ENCODE measurements at places on chromosomes 6 and 20.

DNA sequence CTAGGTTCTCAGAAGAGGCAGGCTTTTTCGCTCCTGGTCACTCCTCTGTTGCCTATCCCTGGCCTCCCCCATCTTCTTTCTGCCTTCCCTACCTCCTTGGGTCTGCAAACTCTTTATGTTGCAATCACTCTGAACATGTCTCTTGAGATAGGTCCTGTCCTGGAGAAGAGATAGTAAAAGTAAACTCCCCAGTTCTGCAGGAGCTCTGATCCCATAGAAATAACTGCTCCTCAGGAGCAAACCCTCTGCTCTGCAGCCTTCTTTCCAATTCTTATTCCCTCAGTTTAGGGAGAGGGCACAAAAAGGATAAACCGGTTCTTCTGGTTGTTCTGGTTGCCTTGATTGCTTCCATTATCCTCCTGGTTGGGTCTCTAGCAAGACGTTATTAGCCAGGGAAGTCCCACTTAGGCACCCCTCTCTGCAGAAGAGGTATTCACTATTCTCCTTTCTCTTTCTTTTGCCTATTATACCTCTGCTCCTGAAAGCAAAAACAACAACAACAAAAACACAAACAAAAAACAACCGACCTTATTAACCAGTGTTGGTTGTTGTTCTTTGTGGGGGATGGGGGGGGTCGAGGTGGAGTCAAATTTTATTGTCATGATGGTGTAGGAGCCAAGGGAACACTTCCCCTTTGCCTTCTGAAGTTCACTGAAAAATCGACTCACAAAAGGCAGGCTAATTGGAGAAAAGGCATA, 973 bp downstream of the TRIM38 start:
- no peaks in the 10 kb centered on the region for H3K27me3 ChIP-seq
- peak; percentile 74 for DNase-seq
- peak overlapping the region; percentile 71 for H3K4me3 ChIP-seq
- peaks cover 35% of the 10 kb centered on the region for H3K36me3 ChIP-seq
- H3K4me1 ChIP-seq, result peaks cover 26% of the 10 kb centered on the region

DNA sequence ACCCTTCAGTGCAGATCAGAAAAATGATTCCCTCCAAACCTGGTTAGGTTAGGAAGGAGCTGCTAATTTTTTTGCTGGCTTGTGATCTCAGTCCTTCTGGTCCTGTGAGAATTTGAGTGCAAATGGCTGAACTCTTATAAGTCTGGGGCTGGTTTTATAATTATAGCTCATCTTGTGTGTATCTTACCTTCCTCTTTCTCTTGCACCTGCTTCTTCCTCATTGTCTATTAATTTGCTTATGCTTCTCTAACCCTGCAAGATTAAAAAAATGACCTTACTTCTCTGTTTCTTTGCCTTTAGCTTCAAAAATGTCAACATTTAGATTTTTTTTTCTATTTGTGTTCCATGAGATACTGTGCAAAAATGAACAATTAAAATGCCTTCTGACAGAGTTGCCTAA, 576.2 kb downstream of the DHX35 start:
- no peak overlapping the region for H3K27ac ChIP-seq
- no peaks in the 10 kb centered on the region for H3K36me3 ChIP-seq
- H3K4me3 ChIP-seq, result no peak overlapping the region
- H3K4me1 ChIP-seq, result no peaks in the 10 kb centered on the region

GRCh38 chr6:156219973-156220372, 557.2 kb upstream of the ARID1B start:
- no peaks in the 10 kb centered on the region for H3K36me3 ChIP-seq
- H3K27ac ChIP-seq, result no peak overlapping the region
- no peak overlapping the region for H3K4me3 ChIP-seq
- H3K4me1 ChIP-seq, result no peaks in the 10 kb centered on the region
- H3K27me3 ChIP-seq, result no peaks in the 10 kb centered on the region

DNA sequence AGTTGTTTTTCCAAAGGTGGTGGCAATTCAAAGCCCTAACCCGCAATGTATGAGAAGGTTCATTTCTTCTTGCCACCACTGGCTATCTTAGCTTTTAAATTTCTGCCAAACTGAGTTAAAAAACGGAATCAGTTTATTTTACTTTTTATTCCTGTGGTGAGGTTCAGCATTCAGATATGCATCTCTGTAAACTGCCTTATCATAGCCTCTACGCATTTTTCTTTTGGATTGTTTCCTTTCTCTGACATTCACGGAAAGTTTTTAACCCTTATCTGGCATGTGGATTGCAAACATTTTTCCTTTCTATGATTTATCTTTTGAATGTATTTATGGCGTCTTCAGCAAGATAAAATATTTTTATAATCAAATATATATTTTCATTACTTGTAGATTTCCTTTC, 37.7 kb downstream of the AK9 start:
- H3K4me1 ChIP-seq, result no peaks in the 10 kb centered on the region
- no peak for DNase-seq
- H3K27me3 ChIP-seq, result no peaks in the 10 kb centered on the region
- H3K36me3 ChIP-seq, result no peaks in the 10 kb centered on the region
- H3K27ac ChIP-seq, result no peak overlapping the region

DNA sequence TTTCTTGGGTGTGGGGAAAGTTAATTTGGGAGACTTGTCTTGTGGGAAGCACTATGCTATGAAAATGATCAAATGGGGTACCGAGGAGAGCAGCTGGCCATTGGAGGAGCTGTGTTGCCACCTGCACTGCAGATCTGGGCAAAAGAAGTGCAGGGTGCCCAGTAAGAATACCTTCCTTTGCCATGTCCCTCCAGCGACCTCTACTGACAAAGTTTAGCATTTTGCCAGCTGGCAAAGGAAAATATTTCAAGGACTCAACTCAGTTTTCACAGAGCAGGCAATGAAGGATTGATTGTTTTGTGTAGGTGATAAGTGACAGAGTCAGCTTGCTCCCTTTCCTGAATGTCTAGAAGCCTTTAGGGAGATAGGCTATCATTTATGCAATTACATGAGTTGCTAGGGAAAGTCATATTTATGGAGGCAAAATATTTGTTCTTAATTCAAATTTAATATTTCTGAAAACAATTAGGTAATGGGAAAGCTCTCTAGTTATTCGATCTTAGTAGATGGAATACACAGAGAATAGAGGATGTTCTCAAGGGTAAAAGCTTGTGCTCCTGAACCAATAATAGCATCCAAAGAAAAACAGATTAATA, 118.4 kb downstream of the FARS2 start:
- H3K36me3 ChIP-seq, result no peaks in the 10 kb centered on the region
- no peak for DNase-seq
- no peaks in the 10 kb centered on the region for H3K27me3 ChIP-seq
- no peaks in the 10 kb centered on the region for H3K4me1 ChIP-seq
- no peak overlapping the region for H3K27ac ChIP-seq

DNA sequence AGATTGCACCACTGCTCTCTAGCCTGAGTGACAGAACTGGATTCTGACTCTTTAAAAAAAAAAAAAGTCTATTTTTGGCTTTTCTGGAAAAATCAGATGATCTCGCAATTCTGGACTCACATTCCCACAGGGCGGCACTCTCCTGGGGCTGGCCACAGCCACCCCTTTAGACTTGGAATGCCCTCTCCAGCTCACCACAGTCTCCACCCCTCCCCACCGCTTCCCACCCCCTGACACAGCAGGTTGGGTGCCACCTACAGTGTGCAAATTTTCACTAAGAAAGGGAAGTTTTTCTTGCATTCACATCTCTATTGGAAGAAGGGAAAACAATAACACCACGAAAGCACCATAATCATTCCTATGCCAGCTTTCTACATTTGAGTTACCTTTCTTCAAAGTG, 15.4 kb downstream of the PDRG1 start:
- no peaks in the 10 kb centered on the region for H3K27me3 ChIP-seq
- no peaks in the 10 kb centered on the region for H3K36me3 ChIP-seq
- no peak for DNase-seq
- H3K27ac ChIP-seq, result no peak overlapping the region
- no peak overlapping the region for H3K4me3 ChIP-seq

DNA sequence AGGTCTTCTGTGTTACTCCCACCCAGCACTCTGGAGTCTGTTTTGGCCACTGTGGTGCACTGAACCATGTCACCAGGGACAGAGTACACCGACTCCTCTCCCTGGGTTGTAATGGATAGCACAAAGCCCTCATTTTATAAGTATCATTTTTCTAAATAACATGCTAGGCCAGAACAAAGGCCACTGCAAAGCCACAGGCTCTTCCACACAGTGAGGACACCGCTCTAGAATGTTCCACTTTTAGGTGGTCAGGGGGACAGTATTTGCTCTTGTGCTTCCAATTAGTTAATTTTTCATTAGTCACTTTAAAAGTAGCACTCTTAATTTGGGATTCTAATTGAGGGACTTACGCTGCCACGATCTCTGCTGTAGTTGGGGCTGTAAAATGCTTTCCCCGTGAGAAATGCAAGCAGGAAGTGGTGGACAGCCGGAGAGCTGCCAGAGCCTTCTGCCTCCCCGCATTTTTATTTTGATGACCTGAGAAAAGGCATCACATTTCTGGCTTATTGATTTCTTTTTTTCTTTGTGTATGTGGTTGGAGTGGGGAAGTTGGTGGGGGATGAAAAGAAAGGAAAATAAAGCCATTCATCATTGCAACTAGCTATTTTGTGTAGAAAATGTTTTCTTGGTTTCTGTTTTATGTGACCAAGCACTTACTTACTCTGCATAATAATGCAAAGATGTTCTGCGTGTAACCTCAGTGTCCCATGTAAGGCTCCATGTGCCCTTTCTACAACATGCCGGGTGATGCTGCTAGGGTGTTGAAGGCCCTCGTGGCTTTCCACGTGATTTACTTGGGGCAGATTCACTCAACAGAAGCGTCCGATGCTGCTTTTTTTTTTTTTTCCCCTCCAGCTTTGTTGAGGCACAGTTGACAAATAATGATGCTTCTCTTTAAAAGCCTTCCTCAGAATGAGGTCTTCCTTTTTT, 195.9 kb downstream of the SASH1 start:
- DNase-seq, result no peak
- no peak overlapping the region for H3K4me3 ChIP-seq
- peaks cover 99% of the 10 kb centered on the region for H3K36me3 ChIP-seq
- H3K27ac ChIP-seq, result peak overlapping the region; percentile 20

DNA sequence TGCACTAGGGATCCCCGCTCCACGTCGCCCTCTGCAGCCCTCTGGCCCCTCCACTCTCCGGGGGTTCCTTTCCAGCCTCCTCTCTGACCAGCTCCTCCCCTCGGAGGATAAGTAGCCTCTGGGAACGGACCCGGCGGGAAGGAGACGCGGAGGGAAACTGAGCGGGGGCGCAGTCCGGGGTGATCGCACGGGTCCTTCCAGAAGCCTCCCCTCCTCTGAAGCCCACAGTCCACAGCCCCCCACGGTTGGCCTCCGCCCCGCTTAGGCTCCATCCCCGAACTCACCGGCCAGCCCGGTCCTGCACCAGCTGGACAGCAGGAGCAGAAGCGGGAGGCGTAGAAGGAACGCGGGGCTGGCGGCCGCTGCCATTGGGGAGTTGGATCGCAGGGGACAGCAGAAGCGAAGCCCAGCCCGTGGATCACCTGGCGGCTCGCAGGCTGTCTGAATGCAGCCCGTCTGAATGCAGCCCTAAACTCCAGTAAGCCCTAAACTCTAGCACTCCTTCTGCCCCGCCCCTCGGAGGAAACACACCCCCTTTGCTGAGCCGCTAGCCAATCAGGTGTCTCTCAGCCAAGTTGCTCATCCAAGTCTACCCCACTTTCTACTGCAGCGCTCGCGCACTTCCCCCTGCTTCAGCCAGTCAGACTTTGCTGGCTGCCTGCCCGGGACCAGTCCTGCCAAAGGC, at the start of gene RAET1G:
Gene RAET1G, minus strand, starts transcription at position 480 of the 685 bp plus-strand sequence. Its CDS starts 111 bp downstream, at position 369.
- peak within 1 kb of the TSS; percentile 15 for H3K27ac ChIP-seq
- H3K36me3 ChIP-seq, result no peaks in the 10 kb centered on the region
- H3K4me3 ChIP-seq, result peak within 1 kb of the TSS; percentile 61
- peaks cover 34% of the 10 kb centered on the region for H3K4me1 ChIP-seq

DNA sequence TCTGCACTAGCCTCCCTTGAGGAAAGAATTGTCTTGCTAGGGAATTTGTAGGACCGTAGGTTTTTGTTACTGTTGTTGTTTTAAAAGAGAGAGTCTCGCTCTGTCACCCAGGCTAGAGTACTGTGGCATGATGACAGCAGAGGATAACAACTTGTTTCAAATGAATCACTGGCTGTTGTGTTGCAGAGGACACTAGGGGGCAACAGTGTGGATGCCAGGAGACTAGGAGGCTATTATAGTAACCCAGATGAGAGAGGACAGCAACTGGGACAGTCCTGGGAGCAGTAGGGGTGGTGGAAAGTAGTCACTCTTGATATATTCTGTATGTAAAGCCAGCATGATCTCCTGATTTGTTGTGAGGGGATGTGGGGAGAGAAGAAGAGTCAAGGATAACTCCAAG, 41.8 kb upstream of the LAMA4 start:
- H3K27me3 ChIP-seq, result no peaks in the 10 kb centered on the region
- no peak overlapping the region for H3K4me3 ChIP-seq
- DNase-seq, result no peak
- no peak overlapping the region for H3K27ac ChIP-seq

- no peaks in the 10 kb centered on the region for H3K4me1 ChIP-seq
- no peak overlapping the region for H3K27ac ChIP-seq
- no peak overlapping the region for H3K4me3 ChIP-seq
- no peak for DNase-seq
- H3K27me3 ChIP-seq, result no peaks in the 10 kb centered on the region
These were observed 711.9 kb upstream of the EYS start for GRCh38 chr6:66418906-66419305.

DNA sequence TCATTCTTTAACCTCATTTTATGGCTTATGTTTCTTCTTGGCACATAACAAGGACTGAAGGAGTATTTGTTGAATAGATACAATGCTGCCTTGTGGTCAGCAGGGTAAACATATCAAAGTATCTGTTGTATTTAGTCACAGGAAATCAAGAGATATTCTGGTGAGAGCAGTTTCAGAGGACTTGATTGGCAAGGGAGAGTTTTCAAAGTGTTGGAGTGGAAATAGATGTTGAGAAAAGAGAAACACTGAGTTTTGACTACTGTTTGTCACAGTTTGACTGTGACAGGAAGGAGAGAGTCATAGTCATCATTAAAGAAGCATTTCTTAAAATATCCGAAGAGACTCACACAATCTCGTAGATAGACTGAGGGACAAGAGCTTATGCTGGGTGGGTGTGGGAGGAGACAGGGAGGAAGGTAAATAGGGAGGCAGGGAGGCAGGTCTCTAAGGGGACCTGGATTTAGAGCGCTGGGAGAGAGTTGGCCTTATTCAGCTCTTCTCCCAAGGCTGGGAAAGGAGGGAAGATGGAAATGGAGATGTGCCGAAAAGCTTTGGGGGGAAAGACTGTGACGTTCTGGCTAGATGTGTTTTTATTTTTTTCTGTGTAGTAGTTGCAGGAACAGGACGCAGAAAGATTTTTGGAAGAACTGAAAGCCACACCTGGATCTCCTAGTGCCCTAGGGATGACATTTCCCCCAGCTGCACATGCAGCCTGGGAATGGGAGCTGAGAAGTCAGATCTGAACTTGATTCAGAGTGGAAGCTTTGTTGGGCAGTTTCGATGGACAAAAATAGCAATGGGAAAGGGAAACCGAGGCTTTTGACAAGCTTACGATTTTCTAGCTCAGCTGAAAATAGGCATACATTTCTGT, 65.0 kb upstream of the IFNGR1 start:
- H3K4me1 ChIP-seq, result no peaks in the 10 kb centered on the region
- H3K27me3 ChIP-seq, result no peaks in the 10 kb centered on the region
- H3K27ac ChIP-seq, result no peak overlapping the region
- H3K36me3 ChIP-seq, result no peaks in the 10 kb centered on the region
- H3K4me3 ChIP-seq, result no peak overlapping the region

Measured in esophagus muscularis mucosa (tissue), 4 donors.